ENCODE measurements at places on chromosomes 7 and 10.

GRCh38 chr10:43682956-43683355 lies 34.3 kb upstream of the ZNF32 start:
- DNase-seq = no peak

DNA sequence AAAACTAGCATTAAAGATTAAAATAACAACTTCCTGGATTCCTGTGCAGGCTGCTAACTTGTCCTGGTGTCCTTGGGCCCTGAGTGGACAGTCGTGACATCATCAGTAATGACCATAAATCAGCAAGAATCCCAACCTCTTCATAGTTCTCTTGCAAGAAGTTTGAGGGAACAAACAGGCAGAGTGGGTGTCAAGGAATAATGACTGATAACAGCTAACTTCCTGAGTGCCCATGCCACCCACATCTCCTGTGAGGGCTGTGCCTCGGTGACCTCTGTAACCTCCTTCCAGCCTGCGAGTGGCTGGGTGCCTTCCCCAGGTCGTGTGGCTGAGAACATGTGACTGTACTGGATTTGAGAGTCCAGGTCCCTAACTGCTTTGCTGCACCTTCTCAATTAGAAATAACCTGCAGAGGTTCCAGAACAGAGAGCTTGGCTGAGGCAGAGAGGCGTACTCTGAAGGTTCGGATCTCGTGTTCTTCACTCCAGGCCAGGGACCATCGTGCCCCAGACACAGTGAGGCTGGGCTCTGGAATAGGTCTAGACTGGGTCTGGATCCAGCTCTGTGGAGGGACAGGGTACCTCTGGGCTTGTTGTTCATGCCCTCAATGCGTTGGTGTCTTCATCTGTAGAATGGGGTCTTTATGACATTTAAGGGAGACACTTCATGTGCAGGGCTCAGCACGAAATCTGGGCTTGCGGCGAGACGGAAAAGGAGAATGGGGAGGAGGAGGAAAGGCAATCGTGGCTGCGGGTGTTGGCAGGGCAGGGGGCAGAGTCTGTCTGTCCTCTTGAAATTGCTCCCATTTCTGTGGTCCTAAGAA lies 313.1 kb upstream of the ZNF32 start:
- DNase-seq = no peak

DNA sequence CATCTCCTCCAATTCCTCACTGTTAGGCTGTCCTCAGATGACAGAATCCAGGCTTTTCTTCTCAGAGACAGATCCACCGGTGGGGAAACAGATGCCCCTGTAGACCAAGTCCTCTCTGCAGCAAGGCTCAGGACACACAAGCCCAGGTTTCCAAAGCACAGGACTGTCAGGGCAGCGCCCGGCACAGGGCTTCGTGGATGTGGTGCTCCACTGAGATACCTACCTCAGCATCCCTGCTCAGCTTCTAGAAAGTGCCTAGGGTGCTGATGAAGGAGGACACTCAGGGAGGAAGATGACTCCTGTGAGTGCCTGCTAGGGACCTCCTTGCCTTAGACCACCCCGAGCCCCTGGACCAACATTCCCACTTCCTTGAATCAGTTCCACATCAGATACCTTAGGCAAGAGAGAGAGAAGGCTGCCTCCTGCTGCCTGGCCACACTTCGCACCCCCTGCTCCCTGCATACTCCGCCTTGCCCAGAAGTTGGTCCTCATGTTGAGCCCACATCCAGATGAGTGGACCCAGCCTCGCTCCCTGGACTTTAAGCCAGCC lies 8.9 kb upstream of the RBP3 start:
- DNase-seq = no peak

- no peak for DNase-seq
Measured at GRCh38 chr7:20165146-20165510, 52.1 kb downstream of the MACC1 start.

- DNase-seq = no peak
Measured at GRCh38 chr7:77837966-77838365, 39.4 kb downstream of the PHTF2 start.

All from amniotic stem cell (primary cell).